Subcutaneous preadipocyte (primary cell): ENCODE measurements at places on chromosomes 4 and X. TPM values are rescaled to one million over a fixed set of nuclear protein-coding genes. Genes with fewer than 3 reads are reported as not detected.

The BEX5 gene
- total RNA-seq: not detected in 2 replicates

The KIT gene
- 0.73 and 0.78 TPM in 2 replicates for total RNA-seq

The POF1B gene
- total RNA-seq: not detected in 2 replicates

The PRR32 gene
- not detected in 2 replicates for total RNA-seq

The TAF7L gene
- 0.37 and 0.39 TPM in 2 replicates for total RNA-seq

The SOX3 gene
- total RNA-seq: not detected in 2 replicates

The THAP9 gene
- 3.3 and 3.5 TPM in 2 replicates for total RNA-seq

The ARHGAP4 gene
- 0.37 and 0.39 TPM in 2 replicates for total RNA-seq

The TMEM271 gene
- total RNA-seq: not detected in 2 replicates

The AP1AR gene
- total RNA-seq: 16.9 and 23.7 TPM in 2 replicates

The TBL1X gene
- total RNA-seq: 12.9 and 19.2 TPM in 2 replicates
